Right hindlimb (tissue), 1 donor: ENCODE measurements at places on chromosomes 2 and 18.

DNA sequence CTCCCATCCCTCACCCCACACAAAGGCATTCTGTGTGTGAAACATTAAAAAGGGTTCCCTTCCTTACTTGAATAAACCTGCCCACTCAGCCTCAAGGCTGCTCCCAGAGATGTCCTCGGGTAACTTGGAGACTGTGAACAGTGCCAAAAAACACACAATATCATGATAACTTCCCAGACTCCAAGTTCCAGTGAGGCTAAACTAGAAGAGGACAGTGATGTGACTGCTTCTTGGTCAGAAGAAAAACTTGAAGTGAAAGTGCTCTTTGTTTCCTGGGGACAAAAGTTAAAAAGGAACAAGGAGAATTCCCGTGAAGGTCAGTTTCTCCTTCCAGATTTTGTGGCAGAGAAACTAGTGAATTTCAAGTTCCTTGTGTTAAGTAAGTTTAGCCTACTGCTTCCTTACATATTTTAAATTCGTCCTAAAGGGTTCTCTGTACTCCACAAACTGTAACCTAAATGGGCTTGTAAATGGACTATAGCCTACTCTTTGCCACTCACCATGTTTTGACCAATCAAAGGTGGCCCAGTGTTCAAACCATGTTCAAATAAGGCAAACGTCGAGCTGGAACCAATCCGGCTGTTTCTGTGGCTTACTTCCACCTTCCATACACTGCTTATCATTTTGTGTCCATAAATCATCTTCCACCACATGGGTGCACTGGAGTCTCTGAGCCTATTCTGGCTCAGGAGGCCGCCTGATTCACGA is 20.4 kb downstream of the TPRKB start:
- DNase-seq = no peak

GRCh38 chr18:70058916-70059315 is 111.2 kb upstream of the CD226 start:
- DNase-seq = no peak

- DNase-seq = no peak
These were observed 1.8 kb upstream of the RNF144A start for GRCh38 chr2:6915399-6915798.

DNA sequence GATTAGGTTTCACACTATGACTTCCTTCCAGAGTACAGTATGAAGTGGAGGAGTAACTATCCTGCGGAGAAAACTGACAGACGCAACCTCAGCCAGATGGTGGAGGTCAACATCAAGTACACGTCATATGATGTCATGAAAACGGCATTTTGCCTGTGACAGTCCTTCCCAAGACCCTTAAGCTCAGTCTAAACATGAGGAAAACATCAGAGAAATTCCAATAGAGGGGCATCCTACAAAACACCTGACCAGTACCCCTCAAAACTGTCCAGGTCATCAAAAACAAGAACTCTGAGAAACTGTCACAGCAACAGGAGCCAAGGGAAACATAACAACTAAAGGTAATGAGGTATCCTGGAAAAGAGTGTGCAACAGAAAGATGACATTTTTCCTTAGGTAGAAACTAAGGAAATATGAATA is 1.7 kb downstream of the RNU4ATAC start:
- no peak for DNase-seq

DNA sequence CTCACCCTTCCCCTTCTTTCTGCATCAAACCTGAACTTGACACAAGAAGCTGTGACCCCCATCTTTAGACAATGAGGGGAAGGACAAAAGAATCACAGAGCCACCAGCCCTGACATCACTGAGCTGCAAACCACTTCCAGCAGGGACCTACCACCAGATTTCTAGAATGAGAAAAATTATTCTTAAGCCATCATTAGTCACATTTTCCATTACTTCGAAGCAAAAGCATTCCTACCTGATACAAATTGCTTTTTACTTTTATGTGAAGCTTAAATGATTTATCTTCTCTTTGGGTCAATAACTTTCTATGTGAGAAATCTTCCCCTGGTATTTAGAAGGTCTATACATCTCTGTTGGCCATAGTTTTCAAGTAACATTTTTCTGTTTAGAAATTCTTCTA is 134.8 kb downstream of the TCF4 start:
- no peak for DNase-seq

DNA sequence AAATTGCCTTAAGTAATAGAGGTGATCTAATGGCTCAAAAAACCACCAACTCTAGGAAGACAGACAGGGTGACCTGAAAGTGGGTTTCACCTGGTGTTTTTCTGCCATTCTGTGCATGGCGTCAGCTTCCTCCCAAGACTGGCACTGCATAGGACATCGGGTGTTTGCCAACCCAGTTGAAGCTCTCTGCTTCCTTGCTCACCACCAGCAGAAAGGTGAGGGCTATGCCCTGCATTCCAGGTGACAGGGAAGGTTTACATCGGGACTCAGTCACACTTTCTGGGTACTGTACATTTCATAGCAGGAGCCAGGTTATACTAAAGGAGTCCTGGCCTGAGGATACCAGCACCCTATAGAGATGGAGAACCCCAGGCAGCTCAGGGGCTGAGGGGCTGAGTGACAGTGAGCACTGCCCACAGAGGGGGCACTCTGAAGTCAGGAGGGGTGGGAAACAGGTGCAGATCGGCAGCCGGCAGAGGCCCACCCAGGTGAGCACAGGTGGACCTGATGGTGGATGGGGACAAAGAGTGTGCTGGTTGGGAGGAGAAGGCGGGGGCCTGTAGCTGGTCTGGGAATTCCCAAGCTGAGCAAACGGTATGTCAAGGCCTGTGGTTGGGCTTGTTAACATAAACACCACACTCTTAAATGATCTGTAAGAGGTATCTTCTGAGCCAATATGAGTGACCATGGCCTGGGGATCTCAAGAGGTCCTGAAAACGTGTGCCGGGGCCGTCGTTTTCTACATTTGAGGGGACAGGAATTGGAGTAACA is 18.1 kb downstream of the TPRKB start:
- DNase-seq = no peak

- DNase-seq = no peak
These were observed 5.8 kb upstream of the ARL5A start for GRCh38 chr2:151833984-151834383.

DNA sequence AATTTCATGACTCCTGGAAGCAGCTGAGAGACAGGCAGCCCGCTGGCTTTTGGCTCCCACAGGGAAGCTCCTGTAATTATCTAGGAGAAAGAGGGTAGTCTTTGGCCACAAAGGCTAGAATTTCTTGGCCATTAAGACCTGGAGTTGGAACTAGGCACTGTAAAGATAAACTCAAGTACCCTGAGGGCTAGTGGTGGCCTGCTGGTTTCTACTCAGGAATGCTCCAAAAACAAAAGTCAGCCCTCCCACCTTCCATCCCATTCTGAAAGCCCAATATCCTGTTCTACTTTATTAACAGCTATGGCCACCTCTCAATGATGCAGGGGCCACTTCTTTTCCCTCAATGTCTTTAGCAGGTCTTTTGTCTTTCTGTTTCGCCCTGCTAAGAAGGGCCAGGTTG is 34.0 kb upstream of the CYP26B1 start:
- DNase-seq = no peak

DNA sequence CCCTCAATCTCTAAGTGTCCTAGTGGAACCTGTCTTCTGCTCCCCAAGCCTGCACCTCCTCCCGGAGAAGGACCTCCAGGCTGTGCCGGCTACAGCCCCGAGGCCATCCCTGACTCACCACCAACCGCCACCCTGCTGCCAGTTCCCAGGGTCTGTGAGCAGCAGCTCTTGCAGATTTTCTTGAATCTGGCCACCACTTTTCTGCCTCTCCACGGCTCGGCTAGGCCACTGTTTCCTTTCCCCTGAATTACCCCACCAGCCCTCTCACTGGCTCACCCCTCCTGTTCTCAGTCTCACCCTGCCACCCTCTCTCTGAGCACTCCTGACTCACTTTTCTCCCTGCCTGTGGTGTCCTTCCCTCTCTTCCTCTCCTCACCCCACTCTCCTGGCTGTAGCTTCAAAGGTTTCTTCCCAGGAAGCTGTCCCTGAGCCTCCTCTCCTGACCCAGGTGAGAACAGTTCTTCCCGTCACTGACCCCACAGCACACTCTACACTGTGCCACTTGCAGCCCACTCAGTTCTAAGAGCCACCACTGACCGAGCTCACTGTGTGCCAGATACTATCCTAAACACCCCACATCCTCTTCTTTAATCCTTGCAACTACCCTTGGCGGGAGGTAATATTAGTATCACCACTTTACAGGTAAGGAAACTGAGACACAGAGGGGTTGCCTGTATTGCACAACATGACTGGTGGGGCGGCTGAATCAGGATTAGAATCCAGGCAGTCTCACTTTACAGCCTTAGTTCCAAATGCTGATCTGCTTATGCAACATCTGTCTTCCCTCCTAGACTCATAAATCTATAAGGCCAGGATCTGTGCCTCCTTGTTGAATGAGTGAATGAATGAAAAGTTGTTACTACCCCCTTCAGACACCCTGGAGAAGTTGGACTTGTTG is 111.6 kb downstream of the SMAD7 start:
- peak; percentile 24 for DNase-seq

DNA sequence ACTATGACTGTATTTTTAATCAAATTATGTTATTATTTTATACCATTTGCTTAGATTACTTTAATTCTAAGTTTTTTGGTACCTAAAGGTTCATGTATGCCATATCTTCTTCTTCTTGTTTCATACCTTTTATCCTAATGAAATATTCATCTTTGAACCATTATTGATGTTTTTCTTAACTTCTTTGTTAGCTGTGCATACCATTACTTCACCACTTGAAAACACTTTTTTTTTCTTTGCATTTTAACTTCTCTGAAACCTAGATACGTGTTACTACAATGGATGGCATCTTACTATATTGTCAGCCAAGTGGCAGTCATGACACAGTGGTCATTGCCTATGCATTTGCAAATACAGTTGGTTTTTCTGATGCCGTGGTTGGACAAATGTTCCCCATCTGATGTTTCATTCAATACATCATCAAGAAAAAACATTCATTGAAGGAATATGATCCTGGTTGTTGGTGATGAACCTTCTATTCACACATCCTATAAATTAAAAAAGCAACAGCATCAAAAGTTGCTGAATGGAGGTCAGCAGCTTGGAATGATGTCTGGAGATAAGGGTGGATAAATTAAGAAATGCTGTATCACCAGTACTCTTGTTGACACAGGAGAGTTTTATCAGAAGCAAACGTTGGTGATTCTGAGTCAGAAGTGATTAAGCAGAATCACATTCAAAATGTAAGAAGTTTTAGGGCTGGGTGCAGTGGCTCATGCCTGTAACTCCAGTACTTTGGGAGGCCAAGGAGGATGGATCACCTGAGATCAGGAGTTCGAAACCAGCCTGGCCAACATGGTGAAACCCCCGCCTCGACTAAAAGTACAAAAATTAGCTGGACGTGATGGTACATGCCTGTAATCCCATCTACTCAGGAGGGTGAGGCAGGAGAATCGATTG is 7.4 kb downstream of the IL36A start:
- DNase-seq = no peak

- DNase-seq = peak; percentile 85
These were observed 103.1 kb downstream of the MCFD2 start for GRCh38 chr2:46812361-46813019.

- DNase-seq = no peak
These were observed 52.5 kb downstream of the CDH2 start for GRCh38 chr18:28124131-28125029.

DNA sequence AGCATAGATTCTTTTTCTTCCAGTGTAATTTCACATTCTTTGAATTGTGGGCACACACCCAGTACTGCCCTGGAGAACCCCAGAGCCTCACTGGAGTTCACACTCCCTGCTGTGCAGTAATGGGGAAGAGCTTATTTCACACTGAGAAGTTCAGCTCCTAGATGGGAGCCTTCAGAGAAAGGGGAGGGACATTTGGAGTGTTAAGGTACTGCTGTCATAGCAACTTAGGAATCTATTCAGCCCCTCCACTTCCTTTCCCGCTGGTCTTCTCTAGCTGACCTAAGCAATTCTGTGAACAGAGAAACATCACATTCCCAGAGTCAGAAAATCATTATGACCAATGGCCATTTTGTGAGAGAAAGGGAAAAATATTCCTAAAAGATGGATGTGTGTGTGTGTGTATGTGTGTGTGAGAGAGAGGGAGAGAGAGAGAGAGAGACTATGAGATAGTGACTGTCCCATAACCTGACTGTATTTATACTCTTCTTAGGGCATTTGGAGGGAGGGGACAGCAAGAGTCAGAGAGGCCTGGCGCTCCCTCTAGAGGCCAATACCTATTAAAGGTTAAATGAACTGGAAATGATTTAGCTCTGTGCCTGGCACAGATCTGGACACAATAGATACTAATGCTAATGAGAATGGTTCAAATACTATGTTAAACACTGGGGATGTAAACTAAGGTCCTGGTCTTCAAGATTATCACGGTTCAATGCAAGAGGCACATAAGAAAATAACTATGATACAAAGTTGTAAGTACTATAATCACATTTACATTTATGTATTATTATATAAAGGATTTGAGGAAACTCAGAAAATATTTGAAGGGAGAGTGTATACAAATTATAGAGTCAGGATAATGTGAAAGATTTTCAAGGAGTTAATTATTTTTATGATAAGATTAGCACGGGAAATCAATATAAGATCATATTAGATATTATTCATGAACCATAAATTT is 41.5 kb upstream of the RPE start:
- DNase-seq = peak; percentile 47

- DNase-seq = no peak
These were observed 4.4 kb downstream of the ADCYAP1 start for GRCh38 chr18:908758-909724.
